Activated naive CD4-positive, alpha-beta T cell treated with anti-CD3 and anti-CD28 coated beads for 36 hours (primary cell): ENCODE measurements at places on chromosomes 2 and 18. TPM values are rescaled to one million over a fixed set of nuclear protein-coding genes. Genes with fewer than 3 reads are reported as not detected.

DNA sequence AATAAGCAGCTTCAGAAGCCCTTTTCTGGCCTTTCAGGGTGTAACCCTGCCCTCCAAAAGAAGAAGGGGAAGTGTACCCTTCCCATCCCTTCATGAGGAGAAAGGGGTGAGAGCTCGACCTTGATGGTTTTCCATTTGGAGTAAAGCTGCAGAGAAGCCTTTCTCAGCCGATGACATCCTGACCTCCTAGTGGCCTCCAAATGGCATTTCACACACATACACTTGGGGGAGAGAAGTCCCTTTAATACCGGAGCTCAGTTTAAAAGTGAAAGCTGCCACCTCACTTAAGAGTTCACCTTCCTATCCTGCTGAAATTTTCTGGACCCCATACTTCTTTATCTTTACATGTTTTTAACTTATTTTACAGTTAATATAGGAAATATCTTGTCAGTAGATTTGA is 716.7 kb downstream of the DCDC2C start:
- DNase-seq, result no peak

GRCh38 chr2:52445686-52446085 is 1321.9 kb upstream of the CHAC2 start:
- no peak for DNase-seq

DNA sequence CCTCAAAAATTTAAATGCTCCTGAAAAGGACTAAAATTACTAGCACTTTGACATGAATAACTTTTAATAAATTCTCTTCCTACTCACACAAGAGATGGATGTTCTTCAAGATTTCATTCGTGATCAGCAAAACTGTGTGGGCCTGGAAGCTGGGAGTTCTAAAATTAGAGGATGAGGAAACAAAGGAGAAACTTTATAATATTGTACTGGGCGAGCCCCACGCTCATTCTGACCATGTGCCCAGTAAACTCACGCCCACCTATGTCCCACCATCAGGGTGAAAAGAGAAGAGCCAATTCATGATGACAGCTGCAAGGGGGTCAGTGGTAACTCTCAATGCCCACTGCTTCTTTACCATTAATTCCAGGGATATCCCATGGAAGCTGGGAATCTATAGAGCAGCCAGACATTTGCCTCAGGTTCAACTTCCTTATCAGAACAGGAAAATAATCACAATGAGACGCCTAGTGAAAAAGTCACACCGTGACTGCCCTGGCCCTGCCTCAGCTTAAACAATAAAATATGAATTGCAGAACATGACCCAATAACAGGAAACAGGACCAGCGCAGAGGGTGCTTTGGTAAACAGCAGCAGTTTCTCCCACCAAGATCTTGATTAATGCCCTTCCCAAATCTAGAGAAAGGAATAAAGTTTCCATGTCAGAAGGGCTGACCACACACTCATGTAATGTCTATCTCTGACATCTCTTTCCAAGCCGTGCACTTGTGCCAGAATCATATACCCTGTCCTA is 438.6 kb downstream of the TXNL1 start:
- no peak for DNase-seq

DNA sequence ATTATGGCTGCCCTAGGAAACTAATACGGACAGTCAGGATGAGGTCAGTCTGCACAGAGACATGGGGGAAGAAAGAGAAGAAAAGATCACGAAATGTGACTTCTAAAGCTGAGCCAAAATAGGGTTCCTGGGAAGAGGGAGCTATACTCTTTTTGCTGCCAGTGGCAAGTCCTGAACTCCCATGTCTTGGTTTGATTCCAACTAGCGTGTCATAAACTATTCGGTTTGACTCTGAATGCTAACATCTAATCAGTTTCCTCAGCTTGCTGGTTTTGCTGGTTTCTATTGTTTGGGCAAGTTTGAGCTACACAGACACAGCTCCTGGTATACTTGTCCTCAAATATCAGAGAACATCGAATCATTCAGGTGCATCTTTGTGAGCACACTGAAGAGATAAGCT is 80.5 kb upstream of the CYP1B1 start:
- no peak for DNase-seq

- DNase-seq, result no peak
These were observed 489.3 kb downstream of the ZNF516 start for GRCh38 chr18:76005632-76006208.

DNA sequence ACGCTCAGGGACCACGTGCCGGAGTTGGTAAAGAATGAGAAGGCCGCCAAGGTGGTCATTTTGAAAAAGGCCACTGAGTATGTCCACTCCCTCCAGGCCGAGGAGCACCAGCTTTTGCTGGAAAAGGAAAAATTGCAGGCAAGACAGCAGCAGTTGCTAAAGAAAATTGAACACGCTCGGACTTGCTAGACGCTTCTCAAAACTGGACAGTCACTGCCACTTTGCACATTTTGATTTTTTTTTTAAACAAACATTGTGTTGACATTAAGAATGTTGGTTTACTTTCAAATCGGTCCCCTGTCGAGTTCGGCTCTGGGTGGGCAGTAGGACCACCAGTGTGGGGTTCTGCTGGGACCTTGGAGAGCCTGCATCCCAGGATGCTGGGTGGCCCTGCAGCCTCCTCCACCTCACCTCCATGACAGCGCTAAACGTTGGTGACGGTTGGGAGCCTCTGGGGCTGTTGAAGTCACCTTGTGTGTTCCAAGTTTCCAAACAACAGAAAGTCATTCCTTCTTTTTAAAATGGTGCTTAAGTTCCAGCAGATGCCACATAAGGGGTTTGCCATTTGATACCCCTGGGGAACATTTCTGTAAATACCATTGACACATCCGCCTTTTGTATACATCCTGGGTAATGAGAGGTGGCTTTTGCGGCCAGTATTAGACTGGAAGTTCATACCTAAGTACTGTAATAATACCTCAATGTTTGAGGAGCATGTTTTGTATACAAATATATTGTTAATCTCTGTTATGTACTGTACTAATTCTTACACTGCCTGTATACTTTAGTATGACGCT is 5.8 kb downstream of the MYCN start:
- no peak for DNase-seq

- DNase-seq, result no peak
These were observed 27.5 kb upstream of the ACVR1 start for GRCh38 chr2:157903626-157904025.

GRCh38 chr2:46225730-46226129 is 71.5 kb upstream of the EPAS1 start:
- DNase-seq, result no peak

GRCh38 chr2:198468136-198468535 is 663.7 kb downstream of the PLCL1 start:
- DNase-seq, result no peak

DNA sequence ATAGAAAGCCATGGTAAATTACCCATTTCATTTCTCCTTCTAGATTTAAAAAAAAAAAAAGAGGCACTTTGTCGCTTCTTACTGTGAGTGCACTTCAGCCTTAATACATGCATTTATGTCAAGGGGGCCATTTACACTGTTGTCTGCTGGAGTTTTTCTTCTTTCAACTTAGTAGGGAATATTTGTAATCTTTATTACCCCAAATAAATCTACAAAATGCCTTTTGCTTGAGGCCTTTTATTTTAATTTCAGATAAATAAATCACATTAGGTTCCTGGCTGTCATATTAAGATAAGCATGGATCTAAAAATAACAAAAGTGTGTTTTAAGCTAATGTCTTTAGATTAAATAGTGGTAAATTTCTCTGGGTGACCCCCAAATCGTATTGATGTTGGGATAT is 276.0 kb downstream of the NCKAP5 start:
- no peak for DNase-seq

- DNase-seq, result no peak
These were observed 3.4 kb downstream of the DIPK1C start for GRCh38 chr18:74453642-74454198.

DNA sequence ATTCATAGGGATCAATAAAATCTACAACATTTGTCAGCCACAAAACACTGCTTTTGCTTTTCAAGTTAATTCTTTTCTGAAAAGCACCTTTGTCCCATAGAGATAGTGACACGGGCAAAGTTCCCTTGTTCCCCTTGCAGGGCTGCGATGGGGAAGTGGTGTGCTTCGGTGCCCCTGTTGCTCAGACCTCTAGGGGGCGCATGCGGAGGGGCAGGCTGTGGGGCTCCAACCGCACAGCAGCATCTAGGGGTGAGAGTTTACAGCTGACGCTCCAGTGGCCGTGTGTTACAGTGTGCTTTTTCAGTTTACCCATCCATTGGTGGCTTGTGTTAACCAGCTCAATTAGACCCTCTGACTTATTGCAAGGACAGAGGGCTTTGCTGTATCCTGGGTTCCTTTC is 1432.2 kb upstream of the ACVR2A start:
- DNase-seq, result no peak

- no peak for DNase-seq
These were observed 23.7 kb downstream of the ASB1 start for GRCh38 chr2:238450440-238450861.

- DNase-seq, result peak; percentile 38
These were observed 2.1 kb downstream of the BCL2L11 start for GRCh38 chr2:111122631-111123421.

DNA sequence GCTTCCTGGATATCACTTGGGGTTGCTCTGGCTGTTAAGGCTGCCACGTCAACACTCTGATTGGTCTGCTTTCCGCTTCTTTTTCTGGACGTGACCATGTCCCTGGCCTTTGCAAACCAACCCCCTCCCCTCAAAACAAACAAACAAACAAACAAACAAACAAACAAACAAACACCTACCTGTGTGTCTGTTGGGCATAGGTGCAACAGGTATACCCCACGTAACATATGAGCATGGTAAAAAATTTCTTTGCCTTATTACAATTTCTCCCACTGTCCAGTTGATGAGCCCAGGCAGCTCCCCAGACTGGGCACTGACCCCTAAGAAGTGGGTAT is 80.6 kb downstream of the ADD2 start:
- no peak for DNase-seq

GRCh38 chr2:227388537-227389011 is 825 bp upstream of the SCYGR1 start:
- no peak for DNase-seq

- no peak for DNase-seq
These were observed 62.5 kb downstream of the CDH2 start for GRCh38 chr18:28114472-28114871.

DNA sequence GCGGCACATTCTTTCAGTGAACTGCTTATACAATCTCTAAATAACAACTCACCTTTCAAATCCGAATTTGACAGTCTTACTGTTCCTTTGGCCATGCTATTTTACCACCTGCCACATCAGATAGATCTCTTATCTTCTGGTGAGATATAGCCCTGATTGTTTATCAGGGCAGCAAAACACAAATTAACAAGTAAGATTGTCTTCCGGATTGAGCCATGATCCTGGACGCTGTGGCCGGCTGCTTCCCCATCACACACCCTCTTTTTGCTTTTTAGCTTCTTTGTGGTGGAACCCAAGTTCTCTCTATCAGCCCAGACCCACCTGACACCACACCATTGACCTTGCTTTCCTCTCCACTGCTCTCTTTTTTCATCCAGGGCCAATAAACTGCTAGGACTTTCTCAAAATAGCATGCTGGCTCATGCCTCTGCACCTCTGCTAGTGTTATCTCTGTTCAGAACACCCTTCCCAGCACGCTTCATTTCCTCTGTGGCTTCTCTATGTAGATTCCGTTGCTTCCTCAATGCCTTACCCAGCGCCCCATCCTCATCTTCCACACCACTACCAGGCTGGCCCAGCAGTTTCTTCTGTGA is 111.8 kb upstream of the CNTNAP5 start:
- DNase-seq, result no peak

DNA sequence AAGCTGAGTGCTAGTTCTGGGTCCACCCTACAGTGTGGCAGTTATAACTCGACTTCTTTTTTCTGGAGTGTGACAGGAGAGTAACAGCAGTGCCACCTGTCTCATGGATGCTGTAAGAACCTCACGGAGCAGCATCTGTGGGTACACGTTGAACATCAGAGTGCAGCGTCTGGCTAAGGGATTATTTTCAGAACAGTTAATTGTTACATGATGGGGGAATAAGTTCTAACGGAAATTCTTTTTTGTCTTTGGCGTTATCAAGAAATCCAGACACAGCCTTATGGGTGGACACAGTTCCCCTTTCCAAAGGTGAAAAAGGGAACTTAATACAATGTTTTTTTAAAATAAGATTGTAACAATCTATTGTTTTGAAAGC is 28.3 kb upstream of the TOGARAM2 start:
- peak; percentile 37 for DNase-seq

DNA sequence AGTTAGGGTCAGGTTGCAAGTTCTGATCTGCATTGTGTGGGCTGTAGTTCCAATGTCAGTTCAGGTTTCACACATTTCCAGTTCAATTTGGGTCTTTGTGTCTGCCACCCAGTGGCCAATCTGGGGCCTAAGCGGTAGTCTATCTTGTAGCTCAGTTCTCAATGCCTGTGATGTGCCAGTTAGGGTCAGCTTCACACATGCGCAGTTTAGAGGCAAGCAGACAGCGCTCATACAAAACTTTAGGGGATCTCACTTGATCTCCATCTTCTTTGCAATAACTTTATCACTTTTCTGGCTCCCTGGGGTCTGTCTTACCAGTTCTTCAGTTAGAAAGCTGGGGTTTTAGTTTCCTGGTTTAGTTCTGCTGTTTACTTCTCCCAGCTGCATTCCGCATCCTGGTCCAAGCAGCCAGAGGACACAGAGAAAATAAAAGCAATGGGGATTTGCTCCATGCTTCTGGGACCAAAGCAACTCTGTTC is 11.0 kb upstream of the ZNF24 start:
- DNase-seq, result peak; percentile 68

DNA sequence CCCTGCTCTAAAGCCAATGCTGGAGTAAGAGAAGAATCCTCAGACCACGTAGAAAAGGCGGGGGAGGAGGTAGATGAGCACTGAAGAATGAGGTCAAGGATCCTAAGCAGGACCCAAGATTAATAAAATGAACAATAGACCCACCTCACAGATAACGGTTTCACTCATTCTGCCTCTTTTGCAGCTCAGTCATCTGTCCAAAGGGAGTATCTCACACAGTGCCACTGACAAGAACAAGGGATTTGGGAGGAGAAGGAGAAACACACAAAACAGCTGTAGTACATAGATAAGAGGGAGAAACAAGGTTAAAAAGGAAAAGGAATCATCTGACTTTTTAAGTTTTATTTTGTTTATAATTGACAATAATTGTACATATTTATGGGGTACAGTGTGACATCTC is 30.9 kb upstream of the SULT1C4 start:
- no peak for DNase-seq

- DNase-seq, result no peak
These were observed 66.7 kb downstream of the ETAA1 start for GRCh38 chr2:67463810-67464209.

- DNase-seq, result peak; percentile 60
These were observed 36.2 kb downstream of the EIF2AK3 start for GRCh38 chr2:88590998-88591613.

Gene IL1RL1
- 0.22 TPM for total RNA-seq

Gene ASB18
- not detected for total RNA-seq

Gene CREG2
- not detected for total RNA-seq

Gene EFHD1
- total RNA-seq, result 2.0 TPM

Gene MAP3K19
- total RNA-seq, result not detected

Gene ACSL3
- total RNA-seq, result 36.1 TPM
